Type B pancreatic cell (in vitro differentiated cells): ENCODE measurements at places on chromosomes 13 and 19. TPM values are rescaled to one million over a fixed set of nuclear protein-coding genes. Genes with fewer than 3 reads are reported as not detected.

GRCh38 chr19:10230173-10230860, 814 bp downstream of the S1PR2 start:
- DNase-seq = peak; percentile 75

- DNase-seq = no peak
These were observed 79.4 kb downstream of the ZIC5 start for GRCh38 chr13:99892196-99892613.

GRCh38 chr13:99214232-99214631, 13.6 kb downstream of the UBAC2 start:
- DNase-seq = no peak

The MEIS3 gene
- 29.2 and 43.2 TPM in 2 replicates for total RNA-seq
